Stimulated activated CD4-positive, alpha-beta T cell treated with anti-CD3 and anti-CD28 coated beads, TNF-alpha, amount 100 ng/mL, for 48 hours (primary cell): ENCODE measurements at places on chromosomes 13 and 19.

GRCh38 chr13:29174093-29174492 lies 354.0 kb downstream of the MTUS2 start:
- DNase-seq: no peak

DNA sequence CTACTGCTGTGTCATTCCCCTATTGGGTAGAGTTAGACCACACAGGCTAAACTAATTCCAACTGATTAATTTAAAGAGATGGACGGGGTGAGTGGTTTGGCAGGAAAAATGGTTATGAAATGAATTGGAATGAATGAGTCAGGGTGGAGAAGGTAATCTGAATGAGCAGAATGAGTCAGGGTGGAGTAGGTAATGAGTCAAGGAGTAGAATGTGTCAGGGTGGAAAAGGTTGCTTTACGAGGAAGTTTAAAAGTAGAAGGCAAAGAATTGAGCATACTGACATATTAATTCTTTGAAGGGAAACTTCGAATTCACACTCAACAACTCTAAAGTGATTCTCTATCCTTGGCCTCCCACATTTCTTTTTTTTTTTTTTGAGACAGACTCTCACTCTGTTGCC lies 12.7 kb upstream of the ZNF121 start:
- no peak for DNase-seq

- no peak for DNase-seq
Observed at GRCh38 chr19:12314553-12314952, 18.9 kb downstream of the ZNF563 start.

- DNase-seq: no peak
Observed at GRCh38 chr13:67946131-67946530, 716.0 kb upstream of the PCDH9 start.

DNA sequence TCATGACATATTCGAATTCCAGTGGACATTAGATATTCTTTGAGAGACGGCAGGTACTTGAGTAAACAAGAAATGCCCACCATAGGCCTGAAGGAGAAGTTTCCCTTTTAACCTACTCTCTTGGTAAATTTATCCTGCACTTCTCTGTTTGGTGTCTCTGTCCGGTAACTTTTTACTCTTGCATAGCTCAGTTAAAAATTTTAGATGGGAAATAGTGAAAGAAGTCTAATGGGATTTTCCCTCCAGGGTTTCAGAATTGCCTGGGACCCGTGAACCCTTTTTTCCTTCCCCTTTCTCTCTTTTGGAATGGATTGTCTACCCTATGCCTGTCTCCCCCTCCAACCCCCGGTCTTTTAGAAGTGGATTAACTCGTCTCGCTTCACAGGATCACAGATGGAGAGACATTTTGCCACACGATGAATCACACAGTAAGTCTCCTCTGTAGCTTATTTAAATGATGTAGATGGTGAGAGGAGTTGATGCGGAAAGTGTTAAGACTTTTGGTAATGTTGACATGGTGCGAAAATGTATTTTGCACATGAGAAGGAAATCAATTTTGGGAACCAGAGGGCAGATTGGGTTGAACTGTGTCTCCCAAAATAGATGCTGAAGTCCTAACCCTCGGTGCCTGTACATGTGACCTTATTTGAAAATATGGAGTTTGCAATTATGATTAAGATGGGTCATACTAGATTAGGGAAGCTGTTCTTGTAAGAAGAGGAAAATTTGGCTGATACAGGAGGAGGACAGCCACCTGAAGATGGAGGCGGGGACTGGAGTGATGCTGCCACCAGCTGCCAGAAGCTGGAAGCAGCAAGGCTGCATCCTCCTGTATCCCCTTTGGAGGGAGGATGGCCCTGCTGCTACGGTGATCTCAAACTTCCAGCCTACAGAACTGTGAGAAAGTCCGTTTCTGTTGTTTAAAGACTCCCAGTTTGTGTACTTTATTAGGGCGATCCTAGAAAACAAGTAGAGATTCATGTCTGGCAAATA lies 711 bp upstream of the MIPEP start:
- no peak for DNase-seq

DNA sequence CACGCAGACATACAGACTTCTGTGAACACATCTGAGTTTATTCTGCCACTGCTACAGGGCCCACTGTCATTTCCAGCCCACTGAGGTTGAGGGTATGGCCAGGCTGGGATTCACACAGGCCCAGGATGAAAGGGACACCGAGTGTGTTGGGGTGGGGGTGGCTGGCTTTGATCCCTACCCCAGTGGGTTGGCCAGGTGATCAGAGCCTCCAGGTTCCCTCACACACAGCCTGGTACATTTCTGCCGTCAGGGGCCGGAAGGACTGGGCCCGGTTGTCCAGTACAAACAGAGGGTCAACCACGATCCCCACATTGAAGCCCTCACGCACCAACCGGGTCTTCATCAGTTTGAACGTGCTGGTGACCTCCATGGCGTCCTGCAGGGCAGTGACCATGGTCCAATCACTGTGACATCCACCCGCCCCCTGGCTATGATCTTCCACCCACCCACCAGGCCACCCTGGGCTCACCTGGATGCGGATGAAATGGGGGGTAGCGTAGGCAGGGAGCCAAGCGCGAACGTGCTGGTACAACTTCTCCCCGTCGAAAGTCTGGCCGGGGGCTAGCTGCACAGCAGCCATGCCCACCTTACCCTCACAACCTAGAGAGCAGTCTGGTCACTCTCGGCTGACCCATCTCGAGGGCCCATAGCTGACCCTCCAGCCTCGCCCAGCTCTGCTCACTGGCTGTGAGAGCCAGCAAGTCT lies 13.3 kb downstream of the SLC27A5 start:
- DNase-seq: no peak

GRCh38 chr13:87259479-87260083 lies 411.6 kb upstream of the SLITRK5 start:
- DNase-seq: no peak

- DNase-seq: no peak
Observed at GRCh38 chr19:33868076-33868735, 71.5 kb downstream of the KCTD15 start.

DNA sequence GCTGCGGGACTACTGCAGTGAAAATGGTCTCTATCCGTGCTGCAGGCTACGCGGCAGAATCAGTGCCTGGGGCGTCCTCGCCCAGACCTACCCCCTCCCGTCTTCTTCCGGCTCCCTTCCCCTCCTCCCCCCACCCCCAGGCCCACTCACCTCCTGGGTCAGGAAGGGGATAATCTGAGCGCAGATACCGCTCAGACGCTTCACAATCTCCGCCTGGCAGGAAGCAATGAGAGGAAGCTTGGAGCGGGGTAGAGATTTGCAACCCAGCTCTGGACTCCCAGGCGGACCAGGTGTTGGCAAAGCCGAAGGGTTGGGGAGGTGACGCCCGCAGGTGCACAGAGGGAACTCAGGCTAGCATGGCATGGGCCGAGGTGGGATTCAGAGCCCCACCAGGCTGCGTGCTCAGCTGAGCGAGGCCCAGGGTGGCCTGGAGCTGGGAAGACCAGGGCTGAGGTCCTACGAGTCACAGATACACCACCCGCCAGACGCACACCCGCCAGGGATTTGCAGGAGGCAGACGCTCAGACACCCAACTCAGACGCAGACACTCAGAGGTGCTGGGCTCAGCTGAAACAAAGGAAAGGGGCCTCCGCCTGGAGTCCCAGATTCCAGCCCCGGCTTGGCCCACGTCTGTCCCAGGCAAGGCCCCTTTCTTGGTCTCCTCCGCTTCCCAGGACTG lies 4.1 kb downstream of the TLE2 start:
- no peak for DNase-seq

GRCh38 chr13:105184201-105184600 lies 1351.3 kb downstream of the EFNB2 start:
- DNase-seq: no peak

DNA sequence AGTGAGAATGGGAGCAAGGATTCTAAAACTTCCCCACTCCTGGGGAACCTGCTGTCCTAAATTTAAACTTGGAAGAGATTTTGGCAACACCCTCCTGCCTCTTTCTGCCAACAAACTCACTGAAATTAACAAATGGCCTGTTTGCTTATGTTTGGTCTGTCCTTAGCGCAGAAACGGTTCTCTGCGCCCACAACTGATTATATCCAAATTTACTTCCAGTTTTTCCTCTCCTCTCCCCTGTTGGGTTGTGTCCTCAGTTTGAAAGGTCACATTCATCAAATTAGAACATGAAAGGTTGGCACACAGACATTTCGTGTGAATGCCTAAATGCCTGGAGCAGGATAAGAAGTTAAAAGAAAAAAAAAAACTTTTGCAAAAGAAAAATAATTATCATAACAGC lies 56.4 kb upstream of the MRI1 start:
- DNase-seq: no peak

- DNase-seq: no peak
Observed at GRCh38 chr13:109625156-109625555, 161.2 kb downstream of the IRS2 start.

- DNase-seq: no peak
Observed at GRCh38 chr13:29279356-29280254, 315.9 kb downstream of the SLC7A1 start.

GRCh38 chr19:5289060-5289990 lies 51.3 kb downstream of the PTPRS start:
- DNase-seq: no peak

DNA sequence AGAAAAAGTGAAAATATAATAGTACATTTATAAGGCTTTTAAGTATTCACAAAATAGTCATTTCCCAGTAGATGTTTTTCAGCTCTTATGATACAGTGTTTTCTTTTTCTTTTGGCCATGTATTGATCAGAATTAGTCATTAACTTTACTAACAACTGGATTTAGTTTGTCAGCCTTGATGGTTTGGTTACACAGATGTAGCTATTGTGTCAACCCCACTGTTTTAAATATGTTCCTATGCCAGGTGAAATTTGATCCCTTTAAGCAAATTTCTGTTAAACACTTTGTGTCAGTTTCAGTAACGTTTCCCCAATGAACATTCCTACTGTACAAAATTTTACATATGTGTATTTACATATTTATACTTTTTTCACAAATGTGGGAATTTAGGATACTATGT lies 261.5 kb upstream of the STARD13 start:
- DNase-seq: no peak

DNA sequence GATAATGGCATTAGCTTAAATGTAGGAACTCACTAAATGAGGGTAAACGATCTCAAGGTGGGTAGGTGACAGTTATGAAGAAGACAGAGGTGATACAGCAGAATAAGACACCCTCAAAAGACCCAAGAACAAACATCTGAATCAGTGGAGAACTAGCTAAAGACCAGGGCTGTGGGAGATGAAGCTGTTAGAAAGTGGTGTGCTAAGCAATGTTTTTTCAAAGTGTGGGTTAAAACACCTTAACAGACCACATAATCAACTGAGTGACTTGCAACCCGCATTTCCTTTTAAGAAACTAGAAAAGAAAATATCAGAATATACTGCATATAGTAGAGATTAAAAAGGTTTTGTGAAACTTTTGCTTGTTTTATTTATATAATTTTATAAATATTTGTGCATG lies 70.0 kb downstream of the ZDHHC20 start:
- DNase-seq: no peak

DNA sequence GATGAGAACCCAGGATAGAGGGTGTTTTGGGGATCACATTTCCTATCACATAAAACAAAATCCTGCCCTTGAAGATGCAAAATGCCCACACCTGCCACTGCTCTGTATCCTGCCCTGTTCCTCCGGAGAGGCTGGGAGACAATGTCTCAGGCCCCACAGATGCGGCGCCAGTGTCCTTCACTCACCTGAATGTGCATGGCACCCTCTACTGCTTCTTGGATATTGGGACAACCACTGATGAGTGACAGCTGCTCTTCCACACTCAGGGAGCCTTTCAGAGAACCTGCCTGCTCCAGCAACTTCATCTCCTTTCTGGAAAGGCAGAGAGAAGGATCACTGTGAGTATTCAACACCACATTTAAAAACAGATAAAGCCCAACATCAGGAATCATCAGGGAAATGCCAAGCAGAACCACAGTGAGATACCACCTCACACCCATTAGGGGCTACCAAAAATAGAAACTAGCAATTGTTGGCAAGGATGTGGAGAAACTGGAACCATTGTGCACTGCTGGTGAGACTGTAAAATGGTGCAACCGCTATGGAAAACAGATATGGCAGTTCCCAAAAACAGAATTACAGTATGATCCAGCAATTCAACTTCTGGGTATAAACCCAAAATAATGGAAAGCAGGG lies 36.4 kb downstream of the CRYL1 start:
- DNase-seq: no peak

DNA sequence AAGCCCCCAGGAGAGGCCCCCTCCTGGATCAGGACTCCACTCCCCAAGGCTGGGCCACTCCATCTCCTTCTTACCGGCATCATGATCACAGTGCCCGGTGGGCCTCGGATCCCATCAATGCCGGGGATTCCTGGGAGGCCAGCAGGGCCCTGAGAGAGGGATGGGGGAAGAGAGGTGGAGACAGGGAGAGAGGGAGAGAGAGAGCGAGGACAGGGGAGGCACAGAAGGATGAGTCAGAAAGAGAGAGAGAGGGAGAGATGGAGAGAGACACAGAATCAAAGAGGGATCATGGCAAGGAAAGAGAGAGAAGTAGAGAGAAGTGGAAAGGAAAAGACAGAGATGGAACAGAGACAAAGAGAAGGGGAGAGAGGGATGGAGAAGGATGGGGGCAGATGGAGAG lies 13.8 kb downstream of the COL5A3 start:
- no peak for DNase-seq
